ENCODE measurements at places on chromosomes 3 and 15. TPM values are rescaled to one million over a fixed set of nuclear protein-coding genes. Genes with fewer than 3 reads are reported as not detected.

The RGMA gene
- total RNA-seq: 11.8 TPM

The THRB gene
- 28.4 TPM for total RNA-seq

The NBEAL2 gene
- 292 TPM for total RNA-seq

DNA sequence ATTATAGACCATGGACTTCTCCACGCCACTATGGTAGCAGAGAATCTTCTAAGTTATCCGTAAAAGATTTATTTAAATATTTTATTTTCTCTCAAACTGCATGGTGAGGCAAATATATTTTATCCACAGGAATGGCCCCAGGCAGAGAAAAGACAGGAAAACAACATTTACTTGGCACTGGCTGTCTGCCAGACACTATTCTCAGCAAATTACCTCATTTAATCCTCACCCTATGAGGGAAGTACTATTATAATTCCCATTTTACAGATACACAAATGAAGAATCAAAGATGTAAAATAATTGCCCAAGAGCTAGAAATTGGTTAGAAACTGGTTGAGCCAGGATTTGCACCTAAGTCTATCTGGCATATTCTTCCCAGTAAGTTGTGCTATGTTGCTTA is 361.4 kb upstream of the IL12A start:
- no peak for DNase-seq
- H3K4me3 ChIP-seq: no peak overlapping the region
- no peaks in the 10 kb centered on the region for H3K27me3 ChIP-seq
- H3K36me3 ChIP-seq: no peaks in the 10 kb centered on the region

DNA sequence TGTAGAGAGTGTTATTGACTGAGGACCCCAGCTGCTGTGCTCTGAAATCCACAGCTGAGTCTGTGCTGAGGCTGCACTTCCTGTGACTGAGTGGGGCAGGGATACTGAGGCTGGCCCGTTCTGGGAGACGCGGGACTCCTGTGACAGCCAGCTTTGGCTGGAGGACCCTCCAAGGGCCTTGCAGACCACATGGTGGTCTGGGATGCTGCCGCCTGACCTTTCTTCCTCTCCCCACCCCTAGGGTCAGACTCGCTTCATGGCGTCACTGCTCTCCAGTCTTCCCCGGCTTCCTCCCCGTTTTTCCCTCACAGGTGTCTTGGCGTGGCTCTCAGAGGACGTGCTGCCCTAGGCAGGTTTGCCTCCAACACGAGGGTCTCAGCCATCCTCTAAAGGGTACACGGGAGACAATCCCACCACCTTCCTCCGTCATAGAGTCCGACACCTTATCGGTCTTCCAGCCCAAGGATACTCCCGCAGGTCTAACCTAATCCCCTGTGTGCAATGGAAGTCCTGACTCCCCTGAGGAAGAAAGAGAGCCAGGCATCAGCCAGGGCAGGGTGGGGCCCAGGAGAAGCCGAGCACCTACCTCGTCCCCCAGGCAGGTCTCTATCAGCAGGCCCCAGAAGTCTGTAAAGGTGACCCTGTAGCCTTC is 19.9 kb upstream of the EHD4 start:
- no peak overlapping the region for H3K4me3 ChIP-seq
- peaks cover 6% of the 10 kb centered on the region for H3K27me3 ChIP-seq
- H3K4me1 ChIP-seq: no peaks in the 10 kb centered on the region
- DNase-seq: no peak
- H3K36me3 ChIP-seq: no peaks in the 10 kb centered on the region
